ENCODE measurements at places on chromosomes 2 and 18. TPM values are rescaled to one million over a fixed set of nuclear protein-coding genes. Genes with fewer than 3 reads are reported as not detected.

DNA sequence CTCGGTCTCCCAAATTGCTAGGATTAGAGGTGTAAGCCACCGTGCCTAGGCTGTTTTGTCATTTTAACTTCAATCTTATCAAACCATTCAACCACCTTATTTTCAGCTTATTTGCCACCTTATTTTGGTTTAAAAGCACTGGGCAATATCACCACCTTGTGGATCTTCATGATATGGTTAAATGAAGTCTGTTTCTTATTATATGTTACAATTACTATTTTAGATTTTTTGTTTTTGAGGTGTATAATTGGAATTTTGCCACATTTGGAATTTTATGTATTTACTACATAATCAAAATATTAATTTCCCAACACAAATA is 43.8 kb upstream of the SCN9A start:
- no peak overlapping the region for H3K27ac ChIP-seq
- no peak for DNase-seq
- H3K4me1 ChIP-seq = no peaks in the 10 kb centered on the region
- H3K27me3 ChIP-seq = no peaks in the 10 kb centered on the region
- no peak overlapping the region for H3K4me3 ChIP-seq

GRCh38 chr2:68368654-68369336 is 3.7 kb downstream of the PLEK start:
- H3K4me3 ChIP-seq = no peak overlapping the region
- no peaks in the 10 kb centered on the region for H3K4me1 ChIP-seq
- DNase-seq = no peak
- no peak overlapping the region for H3K27ac ChIP-seq
- H3K36me3 ChIP-seq = no peaks in the 10 kb centered on the region

DNA sequence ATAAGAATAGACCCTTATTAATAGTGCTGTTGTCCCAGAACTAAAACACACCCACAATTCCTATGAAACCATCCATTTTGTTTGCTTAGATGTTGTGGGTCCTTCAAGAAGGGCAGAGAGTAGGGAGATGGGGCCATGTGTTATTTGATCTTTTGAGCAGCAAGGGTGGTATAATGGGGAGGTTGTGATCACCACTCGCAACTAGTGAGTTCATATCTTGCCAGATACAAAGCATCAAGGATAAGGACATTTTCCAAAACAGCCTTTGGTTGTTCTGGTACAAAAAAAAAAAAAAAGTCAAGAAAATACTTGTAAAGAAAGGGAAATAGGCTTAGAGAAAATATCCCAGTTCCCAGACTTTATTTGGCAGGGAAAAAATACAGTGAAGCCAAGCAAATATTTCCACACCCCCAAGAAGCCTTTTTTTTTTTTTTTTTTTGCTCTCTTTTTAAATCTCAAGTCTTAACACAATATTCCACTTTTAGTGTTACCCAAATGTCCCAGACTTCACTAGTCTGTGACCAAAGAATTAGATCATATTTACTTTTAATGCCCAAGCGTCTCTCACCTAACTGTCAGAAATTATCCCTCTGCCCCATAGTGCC is 54.1 kb downstream of the ANTXR1 start:
- DNase-seq = no peak
- H3K27ac ChIP-seq = no peak overlapping the region
- H3K27me3 ChIP-seq = no peaks in the 10 kb centered on the region
- H3K4me3 ChIP-seq = no peak overlapping the region

The KCNE4 gene
- total RNA-seq = 0.84 TPM

- H3K4me1 ChIP-seq = no peaks in the 10 kb centered on the region
- H3K27ac ChIP-seq = no peak overlapping the region
- H3K27me3 ChIP-seq = no peaks in the 10 kb centered on the region
- no peak for DNase-seq
- H3K36me3 ChIP-seq = no peaks in the 10 kb centered on the region
Observed at GRCh38 chr2:78654941-78655340, 370.6 kb upstream of the REG3G start.

- no peaks in the 10 kb centered on the region for H3K4me1 ChIP-seq
- no peak for DNase-seq
- no peak overlapping the region for H3K4me3 ChIP-seq
Observed at GRCh38 chr2:10753156-10753555, 31.7 kb downstream of the ATP6V1C2 start.

DNA sequence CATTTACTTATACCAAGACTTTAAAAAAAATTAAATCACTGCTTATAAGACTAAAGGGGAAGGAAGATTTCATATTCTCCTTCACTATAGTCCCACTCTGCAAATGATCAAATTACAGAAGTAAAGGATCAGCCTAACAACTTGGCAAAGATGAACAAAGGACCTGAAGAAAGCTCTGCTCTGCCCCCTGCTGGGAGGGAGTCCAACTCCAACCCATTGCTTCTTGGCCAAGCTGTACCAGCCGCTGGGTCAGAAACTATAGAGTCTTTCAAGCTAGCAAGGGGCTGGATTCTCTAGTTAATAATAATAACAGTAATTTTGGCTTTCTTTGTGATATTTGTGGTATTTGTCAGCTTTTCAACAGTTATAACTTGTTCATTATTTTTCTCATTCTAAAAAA is 927.0 kb upstream of the CRIM1 start:
- H3K4me3 ChIP-seq = no peak overlapping the region
- no peaks in the 10 kb centered on the region for H3K36me3 ChIP-seq
- no peak overlapping the region for H3K27ac ChIP-seq
- H3K4me1 ChIP-seq = no peaks in the 10 kb centered on the region

DNA sequence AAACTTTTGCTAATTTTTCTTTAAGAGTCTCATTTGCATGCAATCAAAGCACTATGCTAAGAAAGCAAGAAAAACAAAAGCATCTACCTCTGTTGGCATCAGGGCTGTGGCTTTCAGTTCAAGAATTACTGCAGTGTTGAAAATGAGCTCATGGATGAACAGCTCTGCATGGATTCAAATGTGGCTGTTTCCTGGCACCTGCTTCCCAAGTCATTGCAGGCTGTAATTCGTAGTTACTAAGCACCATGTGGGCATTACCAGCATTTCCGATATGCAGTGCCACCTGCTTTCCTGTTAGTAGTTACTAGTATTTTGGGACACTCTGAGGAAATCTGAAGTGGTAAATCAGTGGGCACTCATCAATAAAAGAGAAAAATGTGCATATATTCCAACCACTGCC is 37.8 kb upstream of the FAM110C start:
- no peaks in the 10 kb centered on the region for H3K36me3 ChIP-seq
- no peak overlapping the region for H3K4me3 ChIP-seq
- H3K27ac ChIP-seq = no peak overlapping the region
- no peaks in the 10 kb centered on the region for H3K4me1 ChIP-seq
- no peaks in the 10 kb centered on the region for H3K27me3 ChIP-seq

DNA sequence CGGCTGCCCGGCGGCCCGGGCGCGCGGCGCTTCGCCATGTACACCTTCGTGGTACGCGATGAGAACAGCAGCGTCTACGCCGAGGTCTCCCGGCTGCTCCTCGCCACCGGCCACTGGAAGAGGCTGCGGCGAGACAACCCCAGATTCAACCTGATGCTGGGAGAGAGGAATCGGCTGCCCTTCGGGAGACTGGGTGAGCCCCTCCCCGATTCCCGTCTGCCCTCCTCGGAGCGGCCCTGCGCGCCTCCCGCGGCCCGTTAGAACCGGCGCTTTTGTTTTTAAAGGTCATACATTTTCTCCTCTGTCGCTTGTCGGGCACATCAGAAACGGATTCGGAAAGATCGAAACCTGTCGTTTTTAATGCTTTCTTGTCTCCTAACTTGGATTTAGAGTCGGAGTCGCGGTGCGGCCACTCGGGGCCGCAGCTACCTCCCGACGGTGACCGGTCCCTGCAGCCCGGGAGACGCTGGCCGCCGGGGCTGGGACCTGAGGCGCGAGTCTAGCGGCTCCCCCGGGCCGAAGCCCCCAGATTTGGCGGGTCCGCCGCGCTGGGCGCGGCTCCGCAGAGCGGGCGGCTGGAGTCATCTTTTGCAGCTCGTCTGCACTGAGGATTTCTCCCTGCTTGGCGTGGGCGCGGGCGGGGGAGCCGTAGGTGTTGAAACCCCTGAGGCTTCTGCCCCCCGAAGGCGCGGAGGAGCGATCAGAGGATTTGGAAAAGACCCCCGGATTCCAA is 519 bp downstream of the TTL start:
- peaks cover 16% of the 10 kb centered on the region for H3K4me1 ChIP-seq
- H3K36me3 ChIP-seq = no peaks in the 10 kb centered on the region
- DNase-seq = peak; percentile 66
- peak overlapping the region; percentile 89 for H3K4me3 ChIP-seq
- peak overlapping the region; percentile 85 for H3K27ac ChIP-seq

The SFTPB gene
- total RNA-seq = 0.89 TPM

- DNase-seq = no peak
- H3K27me3 ChIP-seq = no peaks in the 10 kb centered on the region
Observed at GRCh38 chr2:27714851-27715291, 51.2 kb downstream of the SLC4A1AP start.

Measured in psoas muscle (tissue), 8 donors.